IMR-90 (cell line): ENCODE measurements at places on chromosomes 3 and 15.
A peak's percentile ranks its signal among the peaks of the same experiment; 100 is the strongest.

- peak; percentile 18 for DNase-seq
Observed at GRCh38 chr3:69143612-69144011, 21.2 kb upstream of the LMOD3 start.

- peak; percentile 18 for DNase-seq
Observed at GRCh38 chr15:77907824-77908751, 169.4 kb downstream of the TBC1D2B start.

DNA sequence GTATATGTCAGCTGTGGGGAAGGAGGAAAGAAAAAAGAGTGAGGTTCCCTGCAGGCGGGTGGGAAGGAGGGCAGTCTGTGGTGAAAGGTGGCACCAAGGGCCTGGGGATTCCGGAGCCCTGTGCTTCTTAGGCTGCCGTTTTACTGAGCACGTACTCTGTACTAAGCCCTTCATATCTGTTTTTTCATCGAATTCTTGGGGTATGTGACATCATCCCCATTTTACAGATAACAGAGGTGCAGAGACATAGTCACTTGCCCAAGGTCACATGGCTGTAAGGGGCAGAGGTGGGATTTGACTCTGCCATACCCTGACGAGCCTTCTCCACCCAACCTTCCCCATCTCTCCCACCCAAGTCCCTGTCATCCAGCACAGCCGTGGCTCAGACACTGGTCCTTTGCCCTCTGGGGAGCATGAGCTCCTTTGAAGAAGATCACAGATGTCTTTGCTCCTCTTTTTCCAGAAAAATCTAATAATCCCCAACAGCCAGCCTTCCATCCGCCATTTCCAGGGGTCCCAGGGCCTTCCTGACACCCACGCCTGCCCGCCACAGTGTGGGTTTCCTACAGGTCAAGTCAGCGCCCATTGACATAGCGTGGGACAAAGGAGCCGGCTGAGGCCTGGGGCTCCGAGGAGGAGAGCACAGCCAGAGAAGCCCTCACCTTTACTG, 24.2 kb downstream of the CYP11A1 start:
- no peak for DNase-seq

DNA sequence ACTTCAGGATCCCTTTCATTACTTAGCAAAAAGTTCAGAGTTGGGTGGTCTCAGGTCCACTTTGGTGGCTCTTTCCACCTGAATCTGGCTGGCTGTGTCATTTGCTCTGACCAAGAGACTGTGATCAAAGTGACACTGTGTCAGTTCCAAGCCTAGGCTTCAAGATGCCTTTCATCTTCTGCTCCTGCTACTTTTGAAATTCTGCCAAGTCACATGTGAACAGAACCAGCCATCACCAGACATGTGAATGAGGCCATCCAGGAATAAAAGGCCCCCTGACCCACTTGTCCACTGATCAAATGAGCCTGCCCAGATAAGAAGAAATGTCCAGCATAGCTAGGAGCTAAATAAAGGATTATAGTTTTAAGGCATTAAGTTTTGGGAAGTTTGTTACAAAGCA, 132.2 kb downstream of the OSBPL10 start:
- no peak for DNase-seq

DNA sequence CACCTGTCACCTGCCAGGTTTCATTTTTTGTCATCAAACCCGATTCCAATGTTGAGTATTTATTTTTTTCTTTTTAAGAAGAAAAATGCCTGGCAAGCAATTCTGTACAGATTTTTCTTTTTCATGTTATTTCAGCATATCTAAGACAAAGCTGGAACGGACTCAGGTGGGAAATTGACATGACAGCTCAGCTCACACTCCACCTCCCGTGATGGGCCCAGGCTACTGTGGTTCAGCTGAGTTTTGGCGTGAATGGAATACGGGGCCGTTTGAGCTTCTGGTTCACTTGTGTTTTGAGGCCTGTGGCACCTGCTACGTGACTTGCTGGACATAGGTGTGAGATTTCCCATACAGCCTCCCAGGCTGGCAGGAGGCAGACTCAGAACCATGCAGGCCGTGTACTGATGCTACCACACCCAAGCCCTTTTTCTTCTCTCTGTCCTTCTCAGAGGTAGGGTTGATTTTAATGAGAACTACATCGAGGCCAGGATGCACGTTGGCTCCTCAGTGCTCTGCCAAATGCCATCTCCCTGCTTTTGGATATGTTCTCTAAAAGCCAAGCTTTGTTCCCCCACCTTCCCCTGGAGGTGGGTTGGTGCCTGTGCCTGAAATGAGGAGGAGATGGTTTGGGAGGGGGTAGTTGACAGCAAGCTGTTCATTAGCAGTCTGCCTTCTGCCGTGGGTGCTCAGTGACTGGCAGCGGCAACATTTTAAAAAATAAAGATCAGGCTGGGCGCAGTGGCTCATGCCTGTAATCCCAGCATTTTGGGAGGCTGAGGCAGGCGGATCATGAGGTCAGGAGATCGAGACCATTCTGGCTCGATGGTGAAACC, 48.7 kb downstream of the TRAK1 start:
- DNase-seq = no peak

DNA sequence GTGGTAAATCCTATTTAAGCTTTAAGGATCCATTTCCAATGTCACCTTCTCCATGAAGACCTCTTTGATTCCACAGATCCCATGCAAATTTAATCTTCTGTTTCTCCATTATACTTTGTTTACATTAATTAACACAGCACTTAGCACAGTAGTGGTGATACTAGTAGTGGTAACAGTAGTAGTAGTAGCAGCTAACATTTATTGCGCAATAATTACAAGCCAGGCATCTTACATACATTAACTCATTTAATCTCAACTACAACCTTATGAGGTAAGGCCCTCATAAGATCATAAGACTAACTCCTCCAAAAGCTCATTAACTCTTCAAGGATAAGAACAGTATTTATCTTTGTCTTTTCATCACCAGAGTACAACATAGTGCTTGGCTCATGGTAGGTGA, 54.8 kb upstream of the FSIP1 start:
- no peak for DNase-seq

DNA sequence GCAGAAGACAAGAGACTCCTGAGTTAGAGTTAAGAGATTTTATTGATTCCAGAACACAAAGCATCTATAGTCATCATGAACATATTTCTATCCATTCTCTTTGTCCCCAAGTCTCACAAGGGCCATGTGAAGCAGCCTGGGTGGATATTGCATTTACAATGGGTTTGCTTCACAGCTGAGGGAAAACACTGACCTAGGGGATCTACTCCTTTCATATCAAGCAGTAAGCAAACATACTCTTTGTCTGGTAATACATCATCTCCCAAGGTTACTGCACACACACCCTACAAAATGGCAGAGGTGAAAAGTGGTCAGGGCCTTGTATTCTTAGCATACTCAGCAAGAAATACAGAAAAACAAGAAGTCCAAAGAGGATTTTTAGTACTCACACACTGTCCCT, 267.7 kb upstream of the BCHE start:
- no peak for DNase-seq

GRCh38 chr3:43531835-43532234, 90.0 kb downstream of the ANO10 start:
- DNase-seq = peak; percentile 78

DNA sequence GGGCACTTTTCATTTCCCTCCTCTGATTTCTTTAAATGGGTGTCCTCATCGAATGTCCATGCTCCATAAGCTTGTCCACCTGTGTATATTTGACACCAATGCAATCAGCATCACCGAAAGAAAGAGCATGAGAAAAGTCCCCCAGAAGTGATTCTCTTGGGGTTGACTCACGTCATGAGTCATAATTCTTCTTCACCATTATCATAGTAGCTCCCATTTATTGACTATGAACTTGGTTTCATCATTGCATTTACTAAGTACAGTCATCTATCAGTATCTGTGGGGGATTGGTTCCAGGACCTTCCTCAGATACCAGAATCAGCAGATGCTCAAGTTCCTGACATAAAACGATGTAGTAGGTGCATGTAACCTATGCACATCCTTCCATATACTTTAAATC, 372.5 kb upstream of the CFAP20DC start:
- DNase-seq = peak; percentile 94

DNA sequence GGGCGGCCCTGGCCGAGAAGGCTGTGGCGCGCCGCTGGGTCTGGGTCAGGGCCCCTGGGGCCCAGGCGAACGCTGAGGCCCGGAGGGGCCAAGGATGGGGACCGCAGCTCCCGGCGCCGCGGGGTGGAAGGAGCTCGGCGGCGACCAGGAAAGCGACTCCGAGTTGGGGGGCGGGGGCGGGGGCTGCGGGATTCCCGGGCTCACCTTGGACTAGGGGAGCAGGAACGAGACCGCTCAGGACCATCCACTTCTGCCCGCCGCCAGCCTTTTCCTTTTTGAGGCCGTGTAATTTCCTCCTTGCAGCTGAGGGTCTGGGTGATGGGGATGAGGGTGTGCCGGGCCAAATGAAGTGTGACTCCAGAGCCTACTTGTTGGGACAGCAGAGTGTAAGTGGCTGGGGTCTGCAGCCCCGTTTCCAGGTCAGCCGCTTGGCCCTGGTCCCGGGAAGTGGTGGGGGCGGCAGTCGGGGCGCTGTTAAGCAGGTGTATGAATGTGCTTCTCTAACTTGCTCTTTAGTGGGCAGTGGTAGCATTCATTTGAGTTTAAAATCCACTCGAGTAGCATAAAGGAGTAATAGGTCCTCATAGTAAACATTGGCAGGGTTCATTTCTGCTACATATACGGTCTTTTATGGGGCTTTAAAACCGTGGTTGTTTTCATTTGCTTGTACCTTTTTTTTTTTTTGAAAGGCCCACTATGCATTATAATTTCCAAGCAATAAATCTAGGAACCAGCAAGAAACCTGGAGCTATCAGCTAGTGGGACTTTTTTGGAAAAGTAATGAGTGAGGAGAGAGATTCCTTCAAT, 717 bp downstream of the PXK start:
- no peak for DNase-seq

GRCh38 chr3:145266368-145266767, 894.6 kb downstream of the PLOD2 start:
- DNase-seq = no peak

- DNase-seq = peak; percentile 98
Observed at GRCh38 chr15:33126559-33127290, 67.8 kb downstream of the FMN1 start.

DNA sequence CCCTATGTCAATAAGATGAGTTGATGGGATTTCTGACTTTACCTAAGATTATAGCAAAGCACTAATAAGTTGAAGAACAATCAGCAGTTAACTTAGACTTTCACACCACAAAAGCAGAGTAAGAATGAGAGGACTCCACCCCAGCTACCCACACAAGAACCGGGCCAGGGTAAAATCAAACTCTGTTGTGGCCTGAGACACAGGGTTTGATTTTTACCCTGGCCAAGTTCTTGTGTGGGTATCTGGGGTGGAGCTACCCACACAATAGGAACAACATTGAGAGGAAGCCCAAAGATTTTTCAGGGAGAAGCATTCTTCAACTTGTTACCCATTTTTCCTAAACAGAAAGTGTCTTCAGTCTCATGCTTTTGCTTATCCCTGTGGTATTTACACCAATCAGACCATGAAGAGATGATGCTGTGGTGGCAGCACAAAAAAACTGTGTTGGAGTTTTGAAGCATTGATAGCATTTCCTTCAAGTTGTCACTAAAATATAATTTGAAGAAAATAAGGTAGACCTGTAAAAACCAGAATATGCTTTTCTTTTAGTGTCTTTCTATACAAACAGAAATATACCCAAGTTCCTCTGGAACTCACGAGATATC, 25.6 kb downstream of the CPOX start:
- DNase-seq = no peak

GRCh38 chr3:22361521-22361920, 610.5 kb upstream of the ZNF385D start:
- DNase-seq = no peak

DNA sequence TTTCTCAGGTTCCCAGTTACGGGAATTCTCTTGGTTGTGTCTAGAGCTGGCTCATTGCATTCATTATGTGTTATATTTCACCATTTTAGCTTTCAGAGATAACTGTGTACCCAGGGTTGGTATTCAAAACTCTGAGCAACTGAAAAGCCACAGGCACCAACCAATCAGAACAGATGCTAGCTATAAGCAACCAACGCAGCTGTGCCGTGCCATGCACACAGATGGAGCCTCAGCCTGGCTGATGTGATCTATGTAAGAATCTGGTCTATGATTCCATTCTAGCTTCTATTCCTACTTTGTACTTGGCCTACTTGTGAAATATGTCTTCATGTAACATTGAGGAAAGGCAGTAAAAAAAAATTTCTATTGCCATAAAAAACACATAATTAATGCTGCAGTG, 95.0 kb upstream of the CCDC80 start:
- no peak for DNase-seq

DNA sequence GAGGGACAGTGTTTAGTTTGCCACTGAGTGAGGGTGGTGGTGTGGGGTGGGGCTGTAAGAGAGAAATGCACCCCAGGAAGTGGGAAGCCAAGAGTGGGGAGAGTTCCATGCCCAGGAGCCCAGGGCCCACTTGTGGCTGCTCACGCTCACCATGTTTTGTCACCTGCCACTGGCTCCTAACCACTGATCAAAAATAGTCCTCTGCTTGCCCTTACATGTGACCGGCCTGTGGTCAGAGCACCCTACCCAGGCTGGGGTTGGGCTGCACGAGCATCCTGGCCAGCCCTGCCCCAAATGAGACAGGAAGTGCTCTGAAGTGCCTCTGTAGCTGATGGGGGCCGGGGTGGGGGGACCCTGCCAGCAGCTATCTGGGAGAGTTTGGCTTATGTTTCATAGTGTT, 216.3 kb downstream of the RPLP1 start:
- no peak for DNase-seq

DNA sequence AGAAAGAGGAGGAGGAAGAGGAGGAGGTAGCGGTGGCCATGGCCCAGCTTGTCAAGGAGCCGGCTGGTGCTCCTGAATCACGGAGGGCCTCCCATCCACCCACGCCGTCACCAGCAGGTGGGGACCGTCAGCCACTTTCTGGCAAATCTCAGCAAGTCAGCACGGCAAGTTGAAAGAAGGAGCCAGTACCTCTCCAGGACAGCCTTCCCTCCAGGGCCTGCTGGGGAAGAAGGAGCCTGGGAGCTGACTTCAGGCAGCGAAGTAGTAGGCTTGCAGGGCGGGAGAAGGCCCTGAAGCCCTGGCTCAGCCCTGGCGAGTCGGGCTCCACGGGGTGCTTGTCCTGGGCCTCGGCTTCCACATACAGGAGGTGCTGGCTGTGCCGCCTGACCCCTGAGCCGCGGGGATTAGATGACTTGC, 99.2 kb upstream of the TRPM1 start:
- peak; percentile 39 for DNase-seq

GRCh38 chr3:66299891-66300290, 79.1 kb downstream of the SLC25A26 start:
- DNase-seq = no peak

- peak; percentile 86 for DNase-seq
Observed at GRCh38 chr15:85477730-85478129, 97.3 kb downstream of the AKAP13 start.

GRCh38 chr3:32989171-32989570, 37.7 kb downstream of the CCR4 start:
- DNase-seq = no peak
